ENCODE measurements at places on chromosomes 16 and 17. TPM values are rescaled to one million over a fixed set of nuclear protein-coding genes. Genes with fewer than 3 reads are reported as not detected.

The CLEC10A gene
- 3.4 TPM for polyA plus RNA-seq

The CUEDC1 gene
- polyA plus RNA-seq: 37.9 TPM

The ENDOV gene
- 45.2 TPM for polyA plus RNA-seq

DNA sequence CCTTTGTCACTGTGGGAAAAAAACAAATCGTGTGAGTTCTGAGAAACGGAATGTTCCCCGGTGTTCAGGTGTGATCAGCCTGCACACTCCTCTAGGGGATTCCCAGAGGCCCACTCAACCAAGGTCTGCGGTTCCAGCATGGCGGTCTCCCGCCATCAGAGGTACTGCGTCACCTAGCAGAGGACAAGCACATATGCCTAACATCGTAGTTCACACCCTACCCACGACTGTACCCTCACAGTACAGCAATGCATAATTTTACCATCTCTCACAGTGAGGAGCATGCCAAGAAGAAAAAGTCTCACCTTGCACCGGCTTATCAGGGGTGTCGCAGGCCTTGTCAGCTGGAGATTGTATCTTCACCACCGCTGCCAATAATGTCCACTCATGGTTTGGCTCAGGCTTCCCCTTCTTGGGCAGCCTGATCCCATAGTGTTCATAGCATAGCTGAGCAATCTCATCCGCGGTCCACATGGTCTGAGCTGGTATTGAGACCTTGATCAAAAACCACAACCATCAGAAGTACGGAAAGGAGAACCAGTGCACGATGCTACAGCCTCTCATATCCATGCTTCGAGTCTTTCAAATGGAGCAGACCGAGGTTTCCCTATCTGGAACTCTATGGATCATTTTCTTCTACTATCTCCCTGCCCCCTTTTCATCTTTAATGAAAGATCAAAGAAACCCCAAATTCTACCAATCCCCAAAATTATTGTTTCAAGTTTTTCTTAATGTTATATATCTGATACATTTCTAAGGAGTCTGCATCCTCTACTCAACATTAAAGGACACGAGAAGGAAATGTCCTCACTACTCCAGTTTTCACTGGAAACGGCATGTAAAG is 2.5 kb downstream of the ADAT1 start:
- no peak for DNase-seq

GRCh38 chr17:49575679-49576087 is at the start of gene NXPH3:
NXPH3 (plus strand) TSS chr17:49575871; CDS start chr17:49576220, 349 bp downstream.
- no peak for DNase-seq

DNA sequence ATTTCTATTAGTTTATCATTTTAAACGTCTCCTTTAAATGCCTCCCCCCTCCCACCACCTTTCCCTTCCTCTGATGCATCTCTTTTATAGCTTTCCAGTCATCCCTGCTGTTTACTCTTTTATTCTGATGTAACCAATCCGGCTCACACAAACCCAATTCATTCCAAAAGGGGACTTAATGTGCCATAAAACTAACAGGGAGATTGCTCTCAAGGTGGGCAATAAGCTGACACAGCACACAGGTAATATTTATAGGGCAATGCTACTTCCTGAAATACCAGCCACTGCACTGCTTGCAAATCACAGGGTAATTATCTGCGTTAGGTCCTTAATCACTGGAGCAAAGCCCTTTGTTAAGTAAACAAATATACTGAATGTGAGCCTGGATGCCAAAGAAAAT is 23.3 kb upstream of the CA10 start:
- DNase-seq: no peak

- DNase-seq: peak; percentile 67
Observed at GRCh38 chr17:4899341-4900230, at the start of gene C17orf107. C17orf107 (plus strand) TSS chr17:4899536; CDS start chr17:4899763, 227 bp downstream.

GRCh38 chr17:45756266-45756991 is 27.7 kb upstream of the CRHR1 start:
- no peak for DNase-seq

DNA sequence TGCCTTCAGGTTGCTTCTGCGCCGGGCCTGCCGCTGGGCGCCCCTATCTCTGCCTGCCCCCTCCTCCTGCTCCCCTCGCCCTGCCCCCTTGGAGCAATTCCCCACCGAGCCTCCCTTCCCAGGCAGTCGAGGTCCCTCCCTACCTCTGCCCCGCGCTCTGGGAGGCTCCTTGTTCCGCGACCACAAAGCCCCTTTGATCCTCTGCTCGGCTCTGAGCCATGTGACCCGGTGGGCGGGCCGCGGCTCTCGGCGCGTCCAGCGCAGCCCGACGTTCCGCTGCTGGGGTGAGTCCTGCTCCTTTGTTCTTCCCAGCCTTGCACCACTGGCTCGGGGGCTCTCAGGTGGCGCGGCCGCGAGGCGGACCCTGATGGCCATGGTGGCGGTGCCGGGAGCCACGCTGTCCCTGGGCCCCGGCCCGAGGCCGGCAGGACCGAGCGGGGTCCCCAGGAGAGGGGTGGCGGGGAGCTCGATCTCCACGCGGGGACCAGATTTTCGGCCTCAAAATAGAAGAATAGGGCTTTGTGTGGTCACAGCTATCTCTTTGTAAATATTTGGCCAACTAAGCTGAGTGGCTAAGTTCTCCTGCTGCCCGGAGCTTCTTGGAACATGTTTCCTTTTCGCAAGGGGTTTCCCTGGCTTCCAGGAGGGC is 310.6 kb downstream of the SEC14L1 start:
- DNase-seq: peak; percentile 75
